ENCODE measurements at places on chromosomes 2 and 18.

GRCh38 chr18:36537289-36537688 lies 239.8 kb downstream of the FHOD3 start:
- no peak for DNase-seq

DNA sequence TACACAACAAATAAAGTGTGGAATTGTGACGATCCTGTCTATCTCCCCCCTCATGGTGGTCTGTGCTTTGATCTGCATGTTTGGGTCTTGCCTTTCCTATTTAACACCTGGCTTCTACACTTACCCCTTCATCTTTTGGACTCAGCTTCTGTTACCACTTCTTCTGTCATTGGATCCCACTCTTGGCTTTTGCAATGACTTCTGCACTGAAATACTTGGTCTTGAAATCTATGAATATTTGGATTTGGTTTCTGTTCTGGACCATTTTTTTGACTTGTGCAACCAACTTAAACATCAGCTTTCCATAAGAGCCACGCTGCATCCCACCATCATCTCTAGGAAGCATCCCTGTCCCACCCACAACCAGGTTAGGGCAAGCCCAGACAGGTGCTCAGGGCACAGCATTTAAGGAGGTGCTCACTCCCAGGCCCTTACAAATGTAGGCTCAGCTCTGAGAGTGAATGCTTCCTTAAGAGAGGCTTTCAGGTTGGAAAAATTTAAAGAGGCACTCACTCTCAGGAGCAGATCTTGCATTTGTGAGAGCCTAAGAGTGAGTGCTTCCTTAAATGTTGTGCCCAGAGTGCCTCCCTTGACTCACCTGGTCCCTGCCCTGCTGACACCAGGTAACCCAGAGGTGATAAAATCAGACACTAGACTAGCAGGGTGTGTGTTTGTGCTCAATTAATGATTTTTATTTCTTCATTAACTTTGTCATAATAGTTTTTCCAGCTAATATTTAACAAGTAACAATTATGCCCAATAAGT lies 124.5 kb upstream of the SH3BP4 start:
- DNase-seq, result no peak

DNA sequence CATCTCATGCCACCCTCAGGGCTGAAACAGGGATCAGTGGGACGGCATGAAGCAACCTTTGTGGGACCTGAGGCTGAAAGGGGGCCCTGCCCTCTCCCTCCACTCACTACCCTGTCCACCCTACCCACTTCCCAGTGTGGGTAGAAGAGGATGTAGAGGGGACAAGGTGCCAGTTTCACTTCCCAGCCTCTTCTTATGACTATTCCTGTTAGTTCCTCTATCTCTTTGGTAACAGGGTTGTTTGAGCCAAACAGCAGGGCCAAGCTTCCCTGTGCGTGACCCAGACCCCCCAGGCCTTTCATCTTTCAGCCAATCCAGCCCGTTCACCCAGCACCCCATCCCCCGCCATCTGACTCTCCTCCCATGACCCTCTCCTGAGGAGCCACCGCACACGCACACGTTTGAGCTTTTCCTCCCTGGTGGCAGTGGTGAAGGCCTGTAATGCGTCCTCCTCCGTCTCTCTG lies 82.3 kb downstream of the STPG4 start:
- DNase-seq, result no peak

DNA sequence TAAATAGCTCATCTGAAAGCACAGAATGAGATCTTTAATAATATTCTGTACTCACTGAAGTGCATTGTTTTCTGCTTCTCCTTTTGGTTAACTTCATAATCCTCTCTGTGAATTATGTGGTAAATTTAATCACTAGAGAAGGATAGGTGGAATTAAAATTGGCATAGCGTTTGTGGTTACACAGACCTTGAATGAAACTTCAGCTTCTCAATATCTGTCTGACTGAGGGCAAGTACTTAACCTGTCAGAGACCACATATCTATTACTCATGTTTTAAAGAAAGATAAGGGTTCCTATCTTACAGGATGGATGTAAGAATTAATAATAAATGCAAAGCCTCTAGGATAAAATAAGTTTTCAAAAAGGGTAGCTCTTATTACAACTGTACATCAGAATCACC lies 861.8 kb downstream of the TRIB2 start:
- no peak for DNase-seq

- DNase-seq, result no peak
These were observed 65.2 kb downstream of the POU3F3 start for GRCh38 chr2:104919127-104919526.

- DNase-seq, result no peak
These were observed 147.4 kb downstream of the TFCP2L1 start for GRCh38 chr2:121137571-121137970.

DNA sequence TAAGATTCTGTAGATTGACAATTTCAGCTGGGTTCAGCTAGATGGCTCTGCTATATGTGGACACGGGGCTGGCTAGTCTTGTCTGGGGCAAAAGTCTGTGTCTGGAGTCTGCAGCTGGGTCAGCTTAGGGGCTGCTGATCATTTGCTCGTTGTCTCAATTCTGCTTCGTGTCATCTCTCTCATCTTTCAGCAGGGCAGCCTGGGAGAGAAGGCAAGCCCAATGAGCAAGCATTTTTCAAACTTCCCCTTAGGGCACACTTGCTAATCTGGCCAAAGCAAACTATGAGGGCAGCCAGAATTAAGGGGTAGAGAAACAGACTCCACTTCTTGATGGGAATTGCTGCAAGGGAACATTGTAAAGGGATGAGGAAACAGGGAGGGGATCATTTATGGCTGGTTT lies 462.6 kb downstream of the SLC4A3 start:
- DNase-seq, result no peak

DNA sequence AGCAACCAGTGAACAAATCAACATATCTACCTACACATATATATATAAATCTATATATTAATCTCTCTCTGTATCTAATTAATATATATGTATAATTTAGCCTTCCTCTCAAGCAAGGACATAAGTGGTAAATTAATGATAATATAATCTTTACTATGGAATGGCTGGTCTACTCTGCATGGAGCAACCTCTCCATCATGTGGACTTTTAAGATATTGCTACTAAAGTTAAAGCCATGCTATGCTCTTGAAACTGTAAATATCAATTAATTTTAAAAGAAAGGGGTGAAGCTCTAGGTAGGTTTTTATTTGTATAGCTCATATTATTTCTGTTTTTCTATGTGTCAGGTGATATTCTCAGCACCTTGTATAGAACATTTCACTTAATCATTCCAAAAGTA lies 147.0 kb downstream of the PPP1R1C start:
- DNase-seq, result no peak

- DNase-seq, result no peak
These were observed 250.2 kb upstream of the REG3G start for GRCh38 chr2:78775291-78775690.

GRCh38 chr18:23609390-23610023 lies 23.2 kb upstream of the NPC1 start:
- DNase-seq, result no peak

DNA sequence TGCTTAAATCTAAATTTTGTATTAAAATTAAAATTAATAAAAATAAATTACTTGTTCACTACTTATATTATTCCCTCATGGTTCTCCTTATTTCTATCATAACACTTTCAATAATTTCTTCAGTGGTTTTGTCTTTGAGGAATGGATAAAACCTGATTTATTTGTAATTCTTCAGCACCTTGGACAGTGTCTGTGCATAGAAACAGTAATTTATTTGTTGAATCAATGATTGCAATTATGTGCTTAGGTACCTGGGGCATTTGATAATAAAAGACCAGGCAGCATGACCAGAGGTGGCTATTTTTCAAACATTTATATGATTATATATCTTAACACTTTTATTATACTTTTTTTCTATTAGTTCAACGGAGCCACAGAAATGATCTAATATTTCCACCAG lies 1062.7 kb downstream of the DSC3 start:
- DNase-seq, result no peak

- no peak for DNase-seq
These were observed 19.2 kb upstream of the SIGLEC15 start for GRCh38 chr18:45806226-45806625.

Measured in stimulated activated CD8-positive, alpha-beta memory T cell treated with anti-CD3 and anti-CD28 coated beads, Interleukin-7, amount 100 ng/mL, for 1 hour (primary cell).